Lower lobe of right lung (tissue), 2 donors: ENCODE measurements at places on chromosomes 3 and 15.

- no peak for DNase-seq
Measured at GRCh38 chr3:143207338-143207961, 87.9 kb downstream of the CHST2 start.

- peak; percentile 74 for DNase-seq
Measured at GRCh38 chr15:40769274-40770146, at the start of gene C15orf62. Gene C15orf62, plus strand, starts transcription at chr15:40769980. Its CDS starts 516 bp downstream, at chr15:40770496.

GRCh38 chr3:47016934-47017435 is 37.5 kb downstream of the NBEAL2 start:
- no peak for DNase-seq

GRCh38 chr3:62164196-62164595 is 209.2 kb downstream of the FEZF2 start:
- DNase-seq, result no peak

DNA sequence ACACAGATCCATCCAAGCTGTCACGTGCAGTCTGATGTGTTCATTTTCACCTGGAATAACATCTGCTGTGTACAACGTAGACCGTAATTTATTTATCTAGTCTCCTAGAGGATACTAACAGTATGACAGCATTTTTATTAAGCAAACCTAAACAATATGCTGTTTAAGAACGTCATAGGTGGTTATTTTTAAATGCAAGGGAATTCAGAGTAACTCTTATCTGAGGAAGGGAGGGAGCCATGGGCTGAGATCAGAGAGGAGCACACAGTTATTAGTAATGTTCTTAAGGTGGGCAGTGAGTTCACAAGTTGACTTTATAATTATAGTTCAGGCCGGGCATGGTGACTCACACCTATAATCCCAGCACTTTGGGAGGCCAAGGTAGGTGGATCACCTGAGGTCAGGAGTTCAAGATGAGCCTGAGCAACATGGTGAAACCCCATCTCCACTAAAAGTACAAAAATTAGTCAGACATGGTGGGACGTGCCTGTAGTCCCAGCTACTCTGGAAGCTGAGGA is 193.6 kb downstream of the UACA start:
- no peak for DNase-seq

DNA sequence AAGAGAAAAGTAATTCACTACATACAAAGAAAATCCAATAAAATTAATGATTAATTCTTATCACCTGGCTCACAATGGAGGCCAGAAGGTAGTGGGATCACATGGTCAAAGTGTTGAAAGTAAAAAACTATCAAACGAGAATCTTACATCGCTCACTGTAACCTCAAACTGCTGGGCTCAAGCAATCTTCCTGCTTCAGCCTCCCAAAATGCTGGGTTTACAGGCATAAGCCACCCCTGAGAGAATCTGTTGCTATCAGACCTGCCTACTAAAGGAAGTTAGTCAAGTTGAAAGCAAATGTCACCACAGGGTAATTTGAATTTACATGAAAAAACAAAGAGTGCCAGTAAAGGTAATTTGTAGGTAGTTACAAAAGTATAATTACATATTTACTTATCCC is 103.3 kb downstream of the PCCB start:
- DNase-seq, result no peak

DNA sequence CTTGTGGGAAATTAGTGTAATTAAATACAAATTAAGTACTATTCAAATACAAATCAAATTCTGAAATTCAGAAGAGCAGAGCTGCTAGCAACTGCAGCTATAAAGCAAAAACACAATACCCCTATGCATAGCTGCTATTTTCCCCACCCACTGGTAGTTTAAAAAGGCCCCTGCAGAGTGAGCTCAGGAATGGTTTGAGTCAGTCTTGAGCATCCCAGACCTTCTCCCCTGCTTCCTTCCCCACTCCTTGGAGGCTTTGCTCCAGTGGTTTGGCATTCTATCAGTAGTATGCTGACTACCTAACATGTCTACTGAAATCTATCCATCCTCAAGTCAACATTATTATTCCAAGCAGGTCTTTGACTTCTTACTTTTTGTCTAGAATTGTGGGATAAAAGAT is 53.0 kb downstream of the EFHB start:
- no peak for DNase-seq

GRCh38 chr15:78691167-78691850 is 50.3 kb upstream of the CHRNB4 start:
- no peak for DNase-seq

GRCh38 chr3:187694801-187695200 is 7.6 kb downstream of the RTP2 start:
- DNase-seq, result no peak

DNA sequence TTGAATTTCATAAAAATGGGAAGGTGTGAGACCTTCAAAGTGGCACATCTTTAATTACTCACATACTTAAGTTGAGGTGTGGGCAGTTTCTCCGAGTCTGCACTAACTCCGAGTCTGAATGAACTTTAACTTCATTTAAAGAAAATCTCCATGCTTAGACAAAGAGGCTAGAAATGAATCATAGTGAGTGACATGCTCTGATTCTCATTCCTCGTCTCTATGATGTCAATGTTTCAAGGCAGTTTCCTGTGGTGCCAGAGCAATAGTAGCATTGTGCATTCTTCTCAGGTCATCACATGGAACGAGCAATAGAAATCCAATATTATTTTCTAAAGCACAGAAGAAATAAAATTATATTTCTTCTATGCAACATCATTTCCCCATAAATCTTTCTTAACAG is 224.8 kb downstream of the KCNMB2 start:
- no peak for DNase-seq

DNA sequence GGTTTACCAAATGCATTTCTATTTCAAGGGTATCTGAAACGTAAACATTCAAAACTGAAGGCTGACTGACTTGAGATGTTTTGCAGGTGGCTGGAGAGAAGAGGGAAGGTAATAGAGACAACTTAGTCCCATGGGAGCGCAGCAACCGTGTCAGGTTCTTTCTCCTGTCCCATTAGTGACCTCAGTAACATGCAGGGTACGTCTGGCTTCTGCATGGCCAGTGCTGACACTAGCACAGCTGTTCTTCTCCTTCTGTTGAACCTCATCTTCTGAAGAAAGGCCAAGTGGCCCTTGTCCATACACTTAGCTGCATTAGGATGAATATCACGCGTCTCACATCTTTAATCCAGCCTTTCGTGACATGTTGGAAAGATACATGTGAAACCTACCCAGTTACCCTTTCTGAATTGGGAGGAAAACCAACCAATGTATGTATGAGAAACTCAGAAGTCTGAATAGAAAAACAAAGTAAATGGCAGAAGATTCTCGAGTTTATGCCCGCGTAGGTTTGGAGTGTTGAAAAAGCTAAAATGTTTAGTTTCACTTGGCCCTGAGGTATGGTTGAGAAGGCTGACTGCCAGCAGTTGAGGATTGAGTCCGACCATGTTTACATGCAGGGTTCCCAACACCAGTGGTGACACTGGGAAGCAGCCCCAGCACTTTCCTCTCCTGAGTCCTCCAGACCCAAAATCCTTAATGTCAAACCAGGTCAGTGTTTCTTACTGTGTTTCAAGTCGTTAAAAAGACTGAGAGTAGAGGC is 10.3 kb downstream of the NCBP2 start:
- no peak for DNase-seq

GRCh38 chr15:59329091-59329490 is 43.6 kb downstream of the MYO1E start:
- no peak for DNase-seq

- DNase-seq, result no peak
Measured at GRCh38 chr15:65033659-65034269, 4.3 kb upstream of the MTFMT start.

DNA sequence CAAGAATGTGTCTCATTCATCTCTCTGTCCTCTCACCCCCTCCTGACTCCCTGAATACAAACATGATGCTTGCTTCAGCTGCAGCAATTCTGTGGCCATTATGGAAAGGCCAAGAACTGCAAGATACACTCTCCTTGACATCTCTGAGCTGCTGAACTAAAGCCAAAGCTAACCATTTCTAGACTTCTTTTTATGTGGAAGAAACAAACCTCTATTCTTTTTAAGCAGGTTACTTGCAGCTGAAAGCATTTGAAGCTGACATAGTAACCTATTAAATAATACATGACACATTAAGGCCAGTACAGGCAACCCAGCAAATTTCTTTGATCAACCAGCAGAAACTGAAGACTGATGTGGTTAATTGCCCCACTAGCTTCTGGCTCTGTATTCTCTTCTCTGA is 17.5 kb downstream of the FHIT start:
- DNase-seq, result no peak

GRCh38 chr15:98874773-98875172 is 132.8 kb downstream of the PGPEP1L start:
- no peak for DNase-seq

GRCh38 chr15:47266566-47266965 is 450.7 kb upstream of the SEMA6D start:
- DNase-seq, result no peak

GRCh38 chr3:184355261-184356040 is 6.0 kb downstream of the CLCN2 start:
- peak; percentile 39 for DNase-seq

GRCh38 chr3:118792191-118792590 is 242.5 kb downstream of the IGSF11 start:
- DNase-seq, result no peak

GRCh38 chr3:172506094-172506493 is 17.1 kb downstream of the TNFSF10 start:
- DNase-seq, result no peak

- no peak for DNase-seq
Measured at GRCh38 chr15:61367953-61368352, 138.9 kb upstream of the RORA start.

DNA sequence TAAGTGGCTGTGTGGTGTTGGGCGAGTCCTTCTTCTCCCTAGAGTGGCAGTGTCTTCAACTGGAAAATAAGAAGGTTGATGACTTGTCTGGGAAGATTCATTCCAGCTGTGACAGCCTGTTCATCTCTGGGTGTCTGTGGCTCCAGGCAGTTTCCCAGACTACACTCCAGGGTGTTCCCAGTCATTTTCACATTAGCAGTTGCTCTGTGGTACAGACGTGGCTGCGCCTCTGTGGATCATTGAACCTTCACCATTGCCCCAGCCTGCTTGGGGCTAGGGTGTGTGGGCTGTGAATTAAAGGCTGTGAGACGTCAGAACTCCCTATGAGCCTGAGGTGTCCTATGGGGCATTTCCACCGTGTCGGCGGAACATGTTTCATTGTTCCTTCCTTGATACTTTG is 239.6 kb upstream of the NR2E3 start:
- DNase-seq, result no peak

DNA sequence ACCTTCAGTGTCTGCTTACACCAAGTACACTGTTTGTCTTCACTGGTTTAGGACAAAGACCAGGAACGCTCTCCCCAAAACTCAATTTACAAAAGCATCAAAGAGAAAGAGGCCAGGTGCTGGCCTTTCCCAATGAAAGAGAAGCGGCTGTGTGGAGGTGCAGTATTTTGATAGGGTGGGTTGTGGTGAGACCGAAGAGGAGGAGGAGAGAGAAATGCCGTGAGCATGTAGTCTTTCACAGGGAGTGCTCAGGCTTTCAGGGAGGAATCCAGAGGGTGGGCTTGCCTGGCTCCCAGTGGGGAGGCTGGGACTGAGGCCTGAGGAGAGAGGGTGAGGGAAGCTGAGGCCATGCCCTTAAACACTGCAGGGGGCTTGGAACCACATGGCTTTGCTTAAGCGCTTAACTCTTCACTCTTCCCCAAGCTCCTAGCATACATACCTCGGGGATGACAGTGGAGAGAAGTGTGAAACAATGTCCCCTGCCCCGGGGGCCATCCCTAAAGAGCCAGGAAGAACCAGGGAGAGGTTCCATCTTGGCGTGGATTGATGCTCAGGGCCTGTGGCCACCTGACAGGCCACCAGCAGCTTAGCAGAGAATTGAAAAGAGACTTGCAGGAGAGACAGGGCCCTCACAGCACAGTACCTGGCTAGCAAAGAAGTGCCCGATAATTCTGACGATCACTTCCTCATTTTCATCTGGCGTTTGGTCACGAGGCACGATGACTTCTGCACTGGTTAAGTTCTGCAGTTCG is 60.5 kb downstream of the SENP2 start:
- DNase-seq, result no peak

GRCh38 chr3:12024959-12025570 is 20.9 kb downstream of the SYN2 start:
- no peak for DNase-seq

- DNase-seq, result no peak
Measured at GRCh38 chr3:116872688-116873087, 163.1 kb downstream of the TUSC7 start.

- no peak for DNase-seq
Measured at GRCh38 chr3:59263152-59263551, 213.3 kb upstream of the CFAP20DC start.

DNA sequence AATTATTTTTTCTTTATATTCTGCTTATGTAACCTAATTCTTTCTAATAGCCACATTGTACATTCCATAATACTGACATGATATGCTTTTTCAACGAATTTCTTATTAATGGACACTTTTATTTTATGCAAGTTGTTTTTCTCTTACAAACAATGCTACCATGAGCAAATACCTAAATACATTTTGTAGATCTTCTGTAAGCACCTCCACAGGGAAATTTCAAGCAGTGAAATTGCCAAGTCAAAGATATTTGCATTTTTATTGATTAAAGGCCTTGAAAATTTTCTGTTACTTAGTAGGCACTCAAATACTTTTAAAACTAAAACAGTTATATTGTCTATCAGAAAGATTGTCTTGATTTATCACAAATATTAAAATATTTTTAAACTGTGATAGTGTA is 79.6 kb upstream of the C3orf49 start:
- no peak for DNase-seq

- DNase-seq, result peak; percentile 10
Measured at GRCh38 chr3:126511291-126511690, 6.3 kb downstream of the UROC1 start.

- DNase-seq, result peak; percentile 83
Measured at GRCh38 chr15:75200765-75201615, 692 bp upstream of the C15orf39 start.

GRCh38 chr3:194960446-194961032 is 274.9 kb downstream of the FAM43A start:
- no peak for DNase-seq

GRCh38 chr3:33833408-33834095 is 35.1 kb downstream of the PDCD6IP start:
- DNase-seq, result no peak

DNA sequence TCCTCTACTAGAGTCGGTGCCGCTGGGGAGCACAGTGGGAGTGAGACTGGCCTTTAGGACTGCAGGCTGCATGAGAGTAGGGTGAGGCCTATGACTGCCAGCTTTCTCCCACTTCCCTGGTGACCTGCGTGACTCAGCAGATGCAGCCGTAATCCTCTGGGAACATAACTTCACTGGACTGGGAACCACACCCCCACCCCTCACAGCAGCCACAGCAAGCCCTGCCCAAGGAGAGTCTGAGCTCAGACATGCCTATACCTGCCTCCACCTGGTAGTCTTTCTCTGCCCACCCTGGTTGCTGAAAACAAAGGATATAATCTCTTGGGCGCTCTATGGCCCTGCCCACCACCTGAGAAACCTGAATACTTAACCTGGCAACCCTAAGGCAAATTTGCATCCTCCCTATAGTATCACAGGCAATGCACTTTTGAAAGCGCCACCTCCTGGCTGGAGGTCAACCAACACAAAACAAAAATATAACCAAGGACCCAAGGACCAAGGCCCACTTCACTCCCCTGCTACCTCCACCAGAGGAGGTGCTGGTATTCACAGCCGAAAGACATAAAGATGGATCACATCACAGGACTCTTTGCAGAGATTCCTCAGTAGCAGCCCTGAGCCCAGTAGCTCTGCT is 308.9 kb downstream of the CTNNB1 start:
- no peak for DNase-seq
